ENCODE measurements at places on chromosomes 4 and X.

GRCh38 chr4:63325140-63325539 is 1084.1 kb downstream of the TECRL start:
- DNase-seq: no peak

- no peak for DNase-seq
Observed at GRCh38 chr4:70251945-70252277, 9.5 kb downstream of the CSN3 start.

- no peak for DNase-seq
Observed at GRCh38 chr4:22850630-22851029, 157.9 kb downstream of the GBA3 start.

DNA sequence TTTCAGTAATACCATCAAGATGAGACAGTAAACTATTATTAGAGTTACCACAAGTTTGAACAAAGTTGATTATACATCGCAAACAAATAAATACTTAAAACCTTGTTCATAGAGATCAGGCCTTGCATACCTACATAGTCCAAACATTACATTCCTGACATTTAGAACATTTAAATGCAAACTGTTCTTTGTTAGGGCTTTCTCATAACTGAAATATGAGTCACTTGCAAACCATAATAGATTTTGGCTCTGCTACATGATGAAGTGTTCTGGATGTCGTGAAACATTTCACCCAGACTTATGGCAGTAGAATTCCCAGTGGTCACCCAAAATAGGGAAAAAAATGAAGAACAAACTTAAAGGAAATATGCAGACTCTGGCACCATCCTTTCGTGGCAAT is 75.0 kb downstream of the FAT4 start:
- DNase-seq: peak; percentile 77

DNA sequence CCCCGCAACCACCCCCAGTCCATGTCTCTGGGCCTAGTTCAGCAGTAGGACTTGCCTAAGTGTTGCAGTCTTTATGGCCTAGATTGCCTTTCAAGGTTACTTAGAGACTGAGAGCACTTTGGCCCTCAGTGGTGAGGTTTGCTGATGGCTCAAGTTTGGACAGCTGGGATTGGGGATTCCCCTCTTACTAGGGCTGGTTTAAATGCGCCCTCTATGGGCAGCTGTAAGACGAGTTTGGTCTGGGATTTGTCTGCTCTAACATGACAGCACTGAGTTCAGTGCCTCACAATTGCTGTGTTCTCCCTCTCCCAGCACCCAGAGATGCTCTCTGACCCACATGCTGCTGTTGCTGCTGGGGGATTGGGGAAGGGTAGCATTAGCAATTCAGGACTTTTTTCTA is 23.1 kb downstream of the DACH2 start:
- DNase-seq: no peak

DNA sequence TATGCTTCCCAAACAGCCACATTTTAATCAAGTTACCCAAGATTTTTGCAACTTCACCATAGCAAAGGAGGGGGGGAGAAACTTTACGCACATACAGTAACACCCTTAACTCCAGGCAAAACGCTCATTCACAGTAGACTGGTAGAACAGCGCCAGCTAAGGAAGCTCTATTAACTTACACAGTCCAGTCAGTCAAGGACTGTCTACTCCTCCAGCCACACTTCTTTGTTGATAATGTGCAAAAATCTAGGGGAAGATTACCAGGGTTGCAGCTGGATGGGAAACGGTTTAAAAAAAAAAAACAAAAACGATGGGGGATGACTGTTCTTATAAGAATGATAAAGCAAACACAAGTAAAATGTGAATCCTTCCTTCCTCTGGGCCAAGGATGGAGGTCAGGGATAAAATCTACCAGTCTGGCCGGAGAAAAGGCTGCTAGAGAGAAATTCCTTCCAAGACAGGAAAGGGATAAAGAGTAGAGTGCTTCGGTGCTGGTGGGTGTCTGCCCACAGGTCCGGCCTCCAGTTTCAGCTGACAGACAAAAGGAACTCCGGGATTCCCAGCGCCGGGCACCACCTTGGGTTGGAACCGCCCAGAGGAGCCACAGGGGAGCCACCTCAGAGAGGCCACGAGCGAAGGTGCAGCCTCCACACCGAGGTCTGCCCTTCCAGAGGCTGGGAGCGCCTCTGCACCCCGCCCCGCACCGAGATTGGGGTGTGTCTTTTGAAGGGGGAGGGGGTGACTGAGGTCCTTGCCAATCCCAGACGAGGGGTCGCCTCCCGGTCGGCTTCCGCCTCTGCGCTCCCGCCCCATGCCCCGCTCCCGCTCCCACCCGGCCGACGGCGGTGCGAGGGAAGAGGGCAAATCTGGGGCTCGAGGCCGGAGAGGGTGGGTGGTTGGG is 811 bp downstream of the ANKRD50 start:
- peak; percentile 82 for DNase-seq

DNA sequence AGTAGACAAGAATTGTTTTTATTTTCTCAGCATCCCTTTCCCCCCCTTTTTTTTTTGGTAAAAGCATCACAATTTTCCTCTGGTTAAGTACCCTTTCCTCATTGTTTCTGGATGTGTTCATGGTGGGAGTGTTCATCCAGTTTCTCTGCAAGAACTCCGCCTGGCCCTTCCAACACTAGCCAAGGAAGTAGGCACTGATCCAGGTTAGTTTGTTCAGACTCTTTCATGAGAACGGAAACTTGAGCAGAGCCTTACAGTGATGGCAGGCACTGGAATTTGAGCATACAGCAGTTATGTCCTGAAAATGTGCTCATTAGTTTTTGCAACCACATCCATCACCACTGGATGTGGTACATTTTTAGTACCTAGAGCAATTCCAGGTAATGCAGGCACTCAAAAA is 336.1 kb upstream of the BOD1L1 start:
- peak; percentile 8 for DNase-seq

Measured in umbilical cord (tissue), 2 donors.